ENCODE measurements at places on chromosomes 16 and 17.

GRCh38 chr16:15482068-15482747, 47.8 kb downstream of the BMERB1 start:
- DNase-seq: no peak

GRCh38 chr16:85655216-85656129, 33.3 kb downstream of the GINS2 start:
- DNase-seq: no peak

- DNase-seq: no peak
Measured at GRCh38 chr17:78960928-78961327, 18.8 kb downstream of the LGALS3BP start.

DNA sequence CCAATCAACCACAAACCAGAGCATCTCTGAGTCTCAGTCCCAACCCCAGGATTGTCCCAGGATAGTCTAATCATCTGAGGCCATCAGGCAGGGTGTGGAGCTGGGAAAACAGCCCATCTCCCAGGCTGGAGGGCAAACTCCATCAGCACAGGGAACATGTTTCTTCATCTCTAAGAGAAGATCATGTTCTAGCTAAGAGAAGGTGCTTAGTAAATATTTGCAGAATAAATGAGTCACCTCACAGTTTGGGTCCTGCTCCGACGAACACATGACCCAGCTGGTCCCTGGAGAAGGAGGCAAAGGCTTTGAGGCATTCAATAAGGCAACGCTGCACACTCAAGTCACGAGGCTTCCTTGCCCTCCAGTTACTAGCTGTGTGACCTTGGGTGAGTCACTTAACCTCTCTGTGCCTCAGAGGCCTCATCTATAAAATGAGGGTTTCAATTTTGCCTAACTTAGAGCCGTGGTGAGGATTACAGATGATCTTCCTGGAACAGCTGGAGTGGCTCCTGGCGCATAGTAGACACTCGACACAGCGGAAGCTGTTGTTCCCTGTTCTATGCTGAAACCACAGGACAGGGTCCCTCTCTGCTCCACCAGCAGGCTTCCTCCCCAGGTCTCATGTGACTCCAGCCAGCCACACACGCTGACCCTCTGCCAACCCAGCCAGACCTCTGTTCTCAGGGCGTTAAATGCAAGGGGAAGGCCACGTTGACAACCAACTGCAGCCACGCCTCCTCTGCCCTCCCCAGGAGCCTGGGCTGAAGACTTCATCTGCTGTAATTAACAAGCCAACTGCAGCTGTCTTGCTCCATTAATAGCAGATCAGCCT, 10.3 kb upstream of the RPL38 start:
- DNase-seq: no peak

DNA sequence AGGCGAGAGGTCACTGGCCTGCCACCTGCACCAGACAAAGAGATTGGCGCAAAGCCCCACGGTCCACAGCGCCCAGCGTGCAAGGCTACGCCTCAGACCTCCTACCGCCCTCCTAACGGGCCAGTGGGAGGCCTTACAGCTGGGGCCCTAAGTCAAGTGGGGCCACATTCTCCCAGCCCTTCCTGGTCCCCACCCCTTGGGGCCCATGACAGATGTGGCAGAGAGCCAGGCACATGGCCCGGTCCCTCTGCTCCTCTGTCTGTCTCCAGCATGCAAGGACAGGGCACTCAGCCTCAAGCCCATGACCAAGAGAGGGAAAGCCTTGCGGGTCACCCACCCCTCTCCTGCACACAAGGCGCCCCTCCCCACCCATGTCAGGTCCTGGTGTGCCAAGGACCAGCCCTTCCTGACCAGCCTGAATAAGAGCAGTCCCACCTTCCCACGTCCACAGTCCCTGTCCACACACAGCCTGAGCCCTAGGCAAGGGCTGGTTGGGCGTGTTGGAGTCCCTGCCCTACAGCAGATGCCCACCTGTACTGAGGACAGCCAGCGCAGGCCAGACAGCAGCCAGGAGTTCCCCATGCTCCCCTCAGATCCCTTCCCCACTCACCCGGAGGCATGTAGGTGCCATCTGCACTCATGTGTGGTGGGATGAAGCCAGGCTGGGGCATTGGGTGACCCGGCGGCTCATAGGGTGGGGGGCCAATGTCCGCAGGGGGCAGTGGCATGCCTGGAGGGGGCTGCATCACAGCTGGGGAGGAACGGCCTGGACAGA, 25.3 kb downstream of the CDIP1 start:
- DNase-seq: no peak

- DNase-seq: no peak
Measured at GRCh38 chr16:59192551-59193199, 458.6 kb upstream of the GOT2 start.

DNA sequence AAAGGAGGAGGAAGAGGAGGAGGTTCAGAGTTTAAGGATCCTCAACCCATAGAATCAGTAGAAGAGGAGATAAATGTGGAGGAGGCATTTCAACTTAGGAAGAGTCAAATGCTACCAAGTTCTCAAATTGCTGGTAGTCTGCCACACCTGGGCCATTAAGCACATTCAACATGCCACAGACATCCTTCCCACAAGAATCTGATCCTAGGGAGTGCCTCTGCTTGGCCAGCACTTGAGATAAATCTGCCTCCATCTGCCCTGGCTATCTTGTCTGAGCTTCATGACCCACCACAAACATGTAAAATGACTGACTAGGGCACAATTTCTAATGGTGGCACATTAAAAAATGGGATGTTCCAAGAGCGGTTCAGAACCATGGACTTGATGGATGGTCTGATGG, 37.3 kb upstream of the AXIN2 start:
- DNase-seq: no peak

- no peak for DNase-seq
Measured at GRCh38 chr17:75816693-75817092, 27.5 kb downstream of the UNC13D start.

DNA sequence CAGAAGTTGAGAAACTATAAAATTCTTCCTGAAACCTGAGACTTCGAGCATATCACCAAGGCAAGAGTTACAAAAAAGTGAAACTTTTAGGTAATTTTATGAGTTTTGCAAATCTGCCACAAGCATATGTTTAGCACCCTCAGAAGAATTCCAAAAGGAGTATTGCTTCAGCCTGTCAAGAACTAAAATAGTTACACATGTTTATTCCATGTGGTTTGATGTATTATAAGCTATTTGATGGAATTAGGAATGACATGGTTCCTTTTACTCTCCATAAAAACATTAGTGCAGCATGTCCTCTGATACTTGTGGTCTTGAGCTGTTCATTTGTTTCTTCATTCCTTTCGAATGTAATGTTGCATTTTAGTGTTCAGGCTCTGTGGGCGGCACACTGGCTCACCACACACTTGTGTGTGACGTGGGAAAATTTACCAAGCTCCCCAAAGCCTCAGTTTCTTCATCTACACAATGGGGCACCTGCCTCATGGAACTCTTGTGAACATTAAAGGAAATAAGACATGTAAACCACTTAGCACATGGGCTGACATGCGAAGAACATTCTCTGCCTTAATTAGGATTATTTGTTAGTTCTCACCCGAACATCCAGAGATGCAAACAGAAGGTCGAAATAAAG, 204.2 kb upstream of the FOXF1 start:
- no peak for DNase-seq

DNA sequence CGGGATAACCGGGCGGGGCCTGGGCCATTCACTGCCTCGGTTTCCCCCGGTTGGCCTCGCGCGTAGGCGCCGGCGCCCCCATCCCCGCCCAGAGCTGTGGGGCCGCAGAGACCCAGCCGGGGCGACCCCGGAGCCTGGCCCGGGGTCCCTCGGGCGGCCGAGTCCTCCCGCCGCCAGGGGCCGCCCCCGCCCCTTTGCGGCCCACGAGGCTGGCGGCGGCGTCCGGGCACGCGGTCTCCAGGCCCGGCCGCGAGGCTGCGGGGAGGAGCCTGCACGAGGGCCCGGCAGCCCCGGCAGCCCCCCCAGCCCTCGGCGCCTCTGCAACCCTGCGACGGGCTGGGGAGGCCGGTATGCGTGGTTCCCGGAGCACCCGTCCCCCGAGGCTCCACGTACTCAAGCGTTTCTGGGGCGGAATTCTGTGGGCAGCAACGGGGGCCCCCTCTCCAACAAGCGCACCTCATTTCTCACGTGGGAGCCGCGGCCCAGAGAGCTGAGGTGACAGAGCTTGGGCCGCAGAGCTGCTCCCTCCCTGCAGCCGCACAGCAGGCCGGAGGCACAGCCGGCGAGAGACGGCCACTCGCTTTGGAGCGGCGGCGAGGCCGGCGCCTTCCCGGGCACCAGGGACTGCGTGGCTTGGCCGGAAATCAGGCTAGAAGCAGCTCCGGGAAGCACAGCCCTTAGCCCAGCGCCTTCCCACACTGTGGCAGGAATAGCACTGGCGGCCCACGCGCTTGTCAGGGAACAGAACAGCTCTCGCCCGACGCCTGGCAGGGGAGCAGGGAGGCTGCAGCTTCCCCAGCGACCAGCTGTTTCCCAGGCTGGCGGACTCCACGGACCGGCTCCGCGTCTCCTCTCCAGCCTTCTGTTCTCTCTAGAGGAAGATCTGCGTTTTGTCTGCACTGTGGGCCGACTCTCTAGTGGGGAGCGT, 867 bp upstream of the LIMD2 start:
- DNase-seq: peak; percentile 66

GRCh38 chr17:28897769-28898526, 415 bp upstream of the FLOT2 start:
- DNase-seq: peak; percentile 11

GRCh38 chr17:39380144-39380543, 21.3 kb downstream of the FBXL20 start:
- no peak for DNase-seq

GRCh38 chr17:16428098-16428882, 12.9 kb downstream of the TRPV2 start:
- peak; percentile 51 for DNase-seq

DNA sequence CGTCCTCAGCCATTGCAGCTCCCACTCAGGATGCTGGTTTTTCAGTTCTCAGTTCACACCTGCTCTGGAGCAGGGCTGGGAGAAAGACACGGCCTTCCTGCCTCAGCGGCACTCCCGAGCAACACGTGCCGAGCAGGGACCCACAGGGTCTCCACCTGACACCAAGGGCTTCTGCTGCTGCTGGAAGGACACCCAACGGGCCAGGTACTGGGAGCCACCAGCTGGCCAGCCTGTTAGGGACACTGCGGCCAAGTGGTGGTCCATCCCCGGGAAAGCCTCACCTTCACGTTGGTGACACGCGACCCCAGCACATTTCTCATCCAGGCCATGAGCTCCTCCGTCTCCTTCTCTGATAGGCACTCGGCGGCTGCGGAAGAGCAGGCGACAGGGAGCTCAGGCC, 8.1 kb downstream of the DNASE1 start:
- no peak for DNase-seq

DNA sequence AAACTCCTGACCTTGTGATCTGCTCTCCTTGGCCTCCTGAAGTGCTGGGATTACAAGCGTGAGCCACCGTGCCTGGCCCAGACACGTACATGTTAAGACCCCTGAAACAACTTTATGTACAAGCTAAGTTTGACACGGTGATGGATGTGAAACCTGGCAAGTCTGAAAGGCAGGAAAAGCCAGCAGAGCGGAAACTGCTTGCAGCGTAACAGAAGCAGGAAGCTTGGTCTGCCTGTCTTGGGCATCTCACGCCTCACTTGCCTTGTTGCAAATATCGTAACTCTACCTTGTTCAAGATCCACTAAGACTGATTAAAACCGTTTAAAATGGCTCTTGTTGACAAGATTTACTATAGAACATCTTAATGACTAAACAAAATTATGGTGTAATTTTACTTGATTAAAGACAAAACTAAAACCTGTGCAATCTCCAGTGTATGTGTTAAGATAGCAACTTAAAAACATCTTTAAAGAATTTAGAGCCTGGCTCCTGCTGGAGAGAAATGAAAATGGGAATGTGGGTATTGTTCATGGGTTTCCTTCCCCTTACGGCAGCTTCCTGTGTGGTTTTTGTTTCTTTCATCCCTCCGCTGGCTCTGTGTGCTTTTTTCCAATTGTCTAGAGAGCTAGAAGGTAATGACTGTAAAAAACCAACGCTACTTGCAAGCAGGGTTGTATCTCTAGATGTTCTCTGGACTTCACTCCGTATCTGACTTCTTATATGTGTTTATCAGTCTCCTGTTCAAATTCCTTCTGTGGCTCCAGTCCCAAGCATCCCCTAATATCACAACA, 477.6 kb downstream of the XYLT1 start:
- DNase-seq: peak; percentile 9

DNA sequence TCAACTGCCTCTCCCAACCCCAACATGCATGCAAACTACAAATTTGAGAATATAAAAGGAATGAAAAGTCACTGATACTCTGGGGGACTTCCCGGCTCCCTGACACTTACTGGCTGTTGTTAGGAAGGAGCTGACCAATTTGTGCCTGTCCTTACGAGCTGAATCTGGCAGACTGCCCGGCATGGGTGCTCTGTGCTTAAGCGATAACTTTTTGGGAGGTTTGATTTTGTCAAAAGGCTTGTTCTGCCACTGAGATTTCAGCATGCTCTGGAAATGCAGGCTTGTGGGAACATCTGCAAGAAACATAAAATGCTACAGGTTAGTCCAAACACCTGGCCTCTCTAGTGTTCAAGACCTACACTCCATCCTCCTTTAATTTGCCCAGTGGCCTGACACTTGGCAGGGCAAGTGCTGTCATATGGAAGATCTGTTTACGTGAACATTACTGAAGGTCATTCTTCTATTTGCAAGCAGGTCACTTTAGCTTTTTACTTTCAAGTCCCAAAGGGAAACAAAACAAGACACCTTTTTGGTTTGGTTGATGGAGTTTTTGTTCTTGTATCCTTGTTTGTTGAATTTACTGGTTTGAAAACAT, 40.6 kb downstream of the STH start:
- no peak for DNase-seq

DNA sequence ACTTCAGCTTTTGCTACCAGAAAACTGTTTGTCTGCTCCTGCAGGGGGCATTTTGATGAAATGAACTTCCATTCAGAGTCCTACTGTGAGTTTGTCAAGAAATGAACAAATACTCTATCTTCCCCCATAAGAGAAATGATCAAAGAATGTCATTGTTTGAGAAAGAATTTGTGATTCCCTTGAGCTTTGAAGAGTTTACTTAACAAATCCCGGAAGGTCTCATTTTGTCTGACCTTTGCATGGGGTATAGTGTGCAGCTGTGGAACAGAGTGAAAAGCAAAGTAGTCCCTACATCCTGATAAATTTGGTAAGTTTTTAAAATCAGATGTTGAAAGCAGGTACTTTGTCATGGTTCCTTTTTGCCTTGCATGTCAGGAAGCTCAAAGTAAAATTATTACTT, 178.0 kb downstream of the ABCC12 start:
- DNase-seq: no peak

- no peak for DNase-seq
Measured at GRCh38 chr17:60311936-60312335, 80.0 kb downstream of the USP32 start.

GRCh38 chr17:81009136-81009535, 17.5 kb downstream of the CHMP6 start:
- DNase-seq: no peak

GRCh38 chr17:5424909-5425308, 4.9 kb downstream of the RPAIN start:
- DNase-seq: no peak

- DNase-seq: no peak
Measured at GRCh38 chr17:55172612-55173011, 92.1 kb upstream of the HLF start.

DNA sequence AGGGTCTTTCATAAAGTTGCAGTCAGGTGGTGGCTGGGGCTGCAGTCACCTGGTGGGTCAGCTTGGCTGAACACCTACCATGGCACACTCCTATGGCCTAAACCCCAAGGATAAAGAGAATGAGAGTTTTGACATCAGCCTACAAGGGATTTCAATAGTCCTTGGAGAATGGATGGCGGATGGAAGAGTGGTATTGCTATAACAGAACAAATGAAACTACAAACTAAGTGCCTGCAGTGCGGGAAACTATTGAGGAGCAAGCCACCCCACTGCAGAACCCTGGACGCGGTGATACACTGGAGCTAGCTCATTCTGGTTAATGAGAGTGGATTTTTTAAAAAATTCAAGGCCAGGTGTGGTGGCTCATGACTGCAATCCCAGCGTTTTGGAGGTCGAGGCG, 3.0 kb upstream of the PRPSAP2 start:
- no peak for DNase-seq
